NCI-H526 (cell line): ENCODE measurements at places on chromosomes 7 and 10.

- peak; percentile 28 for DNase-seq
Observed at GRCh38 chr10:122164815-122165483, 106.1 kb upstream of the BTBD16 start.

- DNase-seq: no peak
Observed at GRCh38 chr7:132270517-132270916, 305.8 kb downstream of the PLXNA4 start.

- DNase-seq: no peak
Observed at GRCh38 chr7:158077151-158077840, 510.3 kb downstream of the PTPRN2 start.

GRCh38 chr7:142355328-142355727 lies 97.5 kb upstream of the PRSS58 start:
- DNase-seq: no peak

GRCh38 chr10:98029149-98030092 lies 1.0 kb downstream of the CRTAC1 start:
- no peak for DNase-seq

GRCh38 chr10:55098452-55098851 lies 297.4 kb upstream of the PCDH15 start:
- peak; percentile 4 for DNase-seq

GRCh38 chr7:144824360-144824759 lies 11.5 kb downstream of the TPK1 start:
- no peak for DNase-seq
